Brain (organoid and tissue), 16 donors: ENCODE measurements at places on chromosomes 3 and 15. TPM values are rescaled to one million over a fixed set of nuclear protein-coding genes. Genes with fewer than 3 reads are reported as not detected.

The HCLS1 gene
- 7.0 TPM for polyA plus RNA-seq

DNA sequence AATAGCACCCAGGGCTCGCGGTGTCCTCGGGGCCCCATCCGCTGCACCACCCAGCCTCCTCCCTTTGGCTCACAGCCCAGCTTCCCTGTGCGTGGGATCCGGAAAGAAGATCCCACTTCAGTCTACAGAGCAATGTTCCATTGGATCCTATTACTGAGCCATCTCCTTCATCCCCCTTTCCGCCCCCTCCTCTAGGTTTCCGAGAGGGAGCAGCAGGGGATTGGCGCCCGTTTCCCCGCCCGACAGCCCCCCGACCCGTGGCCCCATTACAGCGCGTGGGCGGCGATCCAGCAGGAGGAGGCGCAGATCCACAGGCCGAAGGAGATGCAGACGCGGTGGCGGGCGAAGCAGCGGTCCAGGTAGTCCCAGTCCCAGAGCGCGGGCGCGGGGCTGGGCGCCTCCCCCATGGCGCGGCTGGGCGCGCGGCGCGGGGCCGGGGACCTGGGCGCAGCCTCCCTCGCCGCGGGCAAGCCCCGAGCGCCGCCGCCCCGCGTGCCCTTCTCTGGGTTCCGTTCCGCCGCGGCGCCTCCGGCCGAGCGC lies 340 bp downstream of the TMEM44 start:
- DNase-seq: peak; percentile 60

GRCh38 chr3:159650726-159651125 lies 337.9 kb upstream of the IL12A start:
- no peak for DNase-seq

DNA sequence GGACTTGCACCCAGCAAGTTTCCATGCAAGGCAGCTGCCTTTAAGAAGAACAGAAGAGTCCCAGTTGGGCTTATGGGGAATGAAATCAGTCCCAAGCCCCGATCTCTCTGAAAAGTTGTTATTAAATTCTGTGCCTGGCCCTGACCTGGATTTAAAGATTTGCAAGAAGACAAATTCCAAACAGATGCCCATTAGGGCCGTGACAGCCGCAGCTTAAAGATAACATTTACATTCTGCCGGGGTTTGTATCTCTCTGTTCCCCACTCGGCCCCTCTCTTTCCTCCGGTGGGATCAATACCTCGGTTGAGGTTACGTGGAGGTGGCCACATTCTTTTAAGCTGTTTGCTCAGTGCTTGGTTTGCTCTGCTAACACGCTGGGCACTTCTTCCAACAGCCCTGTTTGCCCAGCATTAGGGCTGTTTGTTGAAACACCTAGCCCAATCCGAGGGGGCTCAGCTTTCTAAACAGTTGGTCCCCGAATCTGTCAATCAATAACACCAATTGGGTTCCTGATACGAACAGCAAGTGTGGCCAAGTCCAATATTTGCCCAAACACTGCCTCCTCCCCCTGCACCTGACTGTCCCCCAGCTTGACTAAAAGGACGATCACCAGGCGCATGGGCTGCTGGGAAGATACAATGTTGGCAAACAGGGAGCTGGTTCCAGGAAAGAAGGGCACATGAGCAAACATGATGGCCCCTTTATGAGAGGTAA lies 108.6 kb downstream of the RPLP1 start:
- no peak for DNase-seq

DNA sequence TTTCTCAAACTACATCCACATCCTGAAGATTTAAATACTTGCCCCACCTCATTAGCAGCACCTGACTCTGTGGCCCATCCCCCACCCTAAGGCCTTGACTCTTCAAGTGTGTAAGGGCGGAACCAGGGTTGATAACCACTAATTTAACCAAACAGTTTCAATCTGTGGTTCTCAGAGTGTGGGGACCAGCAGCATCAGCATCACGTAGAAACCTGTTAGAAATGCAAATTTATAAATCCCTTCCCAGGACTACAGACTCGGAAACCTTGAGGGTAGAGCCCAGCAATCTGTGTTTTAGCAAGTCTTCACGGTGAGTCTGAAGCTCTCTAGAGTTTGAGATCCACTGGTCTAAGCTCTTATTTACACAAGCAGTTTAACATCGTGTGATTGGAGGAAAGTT lies 12.4 kb downstream of the GNB4 start:
- DNase-seq: no peak

- no peak for DNase-seq
These were observed 54.4 kb downstream of the C3orf80 start for GRCh38 chr3:160279657-160280056.
